ENCODE measurements at places on chromosomes 7 and 10. TPM values are rescaled to one million over a fixed set of nuclear protein-coding genes. Genes with fewer than 3 reads are reported as not detected.

MAPK8 gene
- 56.8 TPM for total RNA-seq

- H3K4me1 ChIP-seq, result no peaks in the 10 kb centered on the region
- no peak overlapping the region for H3K4me3 ChIP-seq
- no peak overlapping the region for H3K27ac ChIP-seq
- no peaks in the 10 kb centered on the region for H3K27me3 ChIP-seq
- DNase-seq, result no peak
- no peaks in the 10 kb centered on the region for H3K36me3 ChIP-seq
Observed at GRCh38 chr7:136051203-136051928, 74.2 kb upstream of the MTPN start.

DNA sequence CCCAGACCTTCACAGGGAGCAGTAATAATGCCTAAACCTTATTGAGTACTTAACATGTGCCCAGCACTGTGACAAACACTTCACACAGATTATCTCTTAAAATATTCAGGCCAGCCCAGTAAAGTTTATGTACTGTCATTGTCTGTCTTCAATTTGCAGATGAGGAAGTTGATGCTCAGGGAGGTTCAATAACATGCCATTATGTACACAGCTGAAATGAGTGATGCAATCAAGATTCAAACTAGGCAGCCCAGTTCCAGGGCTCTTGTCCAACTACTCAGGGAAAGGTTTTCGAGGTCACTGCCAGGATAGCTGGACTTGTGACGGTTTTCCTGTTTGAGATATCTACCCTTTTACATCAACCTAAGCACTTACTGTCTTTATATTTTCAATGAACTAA lies 56.1 kb downstream of the AUTS2 start:
- no peak overlapping the region for H3K27ac ChIP-seq
- no peak for DNase-seq
- H3K4me1 ChIP-seq, result peaks cover 50% of the 10 kb centered on the region
- no peaks in the 10 kb centered on the region for H3K27me3 ChIP-seq
- H3K4me3 ChIP-seq, result no peak overlapping the region

RPEL1 gene
- not detected for total RNA-seq

DNA sequence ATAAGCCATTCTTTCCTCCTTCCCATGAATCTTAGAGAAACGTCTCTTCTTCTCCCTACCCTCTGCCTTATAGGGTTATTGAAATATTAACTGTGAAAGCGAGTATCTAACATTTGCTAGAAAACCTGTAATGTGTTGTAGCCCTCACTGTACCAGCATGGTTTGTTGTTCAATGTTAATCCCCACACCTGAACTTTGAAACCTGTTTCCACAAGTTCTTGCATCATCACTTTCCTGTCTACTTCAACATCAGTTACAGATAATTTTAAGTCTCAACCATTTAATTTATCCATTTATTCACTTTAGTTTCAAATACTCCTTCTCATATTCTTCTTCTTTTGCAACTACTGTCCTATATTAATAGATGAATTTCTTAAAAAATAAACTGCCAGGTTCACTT lies 148.2 kb downstream of the ETV1 start:
- no peak overlapping the region for H3K4me3 ChIP-seq
- DNase-seq, result no peak
- no peaks in the 10 kb centered on the region for H3K27me3 ChIP-seq
- no peaks in the 10 kb centered on the region for H3K4me1 ChIP-seq

USP54 gene
- total RNA-seq, result 29.9 TPM

PI4K2A gene
- 20.1 TPM for total RNA-seq

DNA sequence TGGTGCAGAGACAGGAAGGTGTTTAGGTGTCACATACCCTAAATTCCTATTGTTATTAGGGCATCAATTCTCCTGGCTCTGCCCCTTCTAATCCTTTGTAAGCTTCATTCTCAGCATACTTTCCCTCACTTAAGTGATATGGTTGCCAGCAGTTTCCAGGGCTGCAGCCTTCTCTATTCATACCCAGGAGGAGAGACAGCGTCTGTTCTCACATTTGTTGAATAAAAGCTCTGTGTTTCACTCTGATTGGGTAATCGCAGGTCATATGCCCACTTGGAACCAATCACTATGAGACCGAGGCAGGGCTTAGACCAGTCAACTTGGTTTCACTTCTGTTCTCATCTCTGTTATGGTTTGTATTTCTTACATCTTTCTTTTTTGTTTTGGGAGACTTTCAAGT lies 109.6 kb upstream of the MTPN start:
- peak overlapping the region; percentile 31 for H3K4me3 ChIP-seq
- H3K27ac ChIP-seq, result no peak overlapping the region
- H3K27me3 ChIP-seq, result 0 out of 2 replicates have a peak, but pooled peaks cover 3% of the 10 kb centered on the region
- no peaks in the 10 kb centered on the region for H3K36me3 ChIP-seq

DNA sequence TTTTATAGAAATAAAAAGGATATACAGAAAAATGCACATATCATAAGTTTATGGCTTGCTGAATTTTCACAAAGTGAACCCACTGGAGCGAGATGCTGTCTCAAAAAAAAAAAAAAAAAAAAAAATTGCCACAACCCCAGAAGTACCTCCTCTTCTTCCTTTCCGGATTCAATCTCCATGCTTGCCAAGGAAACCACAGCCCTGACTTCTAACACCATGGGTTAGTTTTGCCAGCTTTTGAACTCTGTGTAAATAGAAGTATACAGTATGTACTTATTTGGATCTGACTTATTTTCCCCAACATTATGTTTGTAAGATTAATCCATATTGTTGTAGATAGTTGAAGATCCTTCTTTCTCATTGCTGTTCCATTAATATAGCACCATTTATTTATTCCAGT lies 40.0 kb downstream of the FANK1 start:
- no peaks in the 10 kb centered on the region for H3K27me3 ChIP-seq
- H3K27ac ChIP-seq, result no peak overlapping the region
- no peaks in the 10 kb centered on the region for H3K4me1 ChIP-seq
- DNase-seq, result no peak
- H3K36me3 ChIP-seq, result no peaks in the 10 kb centered on the region

DNA sequence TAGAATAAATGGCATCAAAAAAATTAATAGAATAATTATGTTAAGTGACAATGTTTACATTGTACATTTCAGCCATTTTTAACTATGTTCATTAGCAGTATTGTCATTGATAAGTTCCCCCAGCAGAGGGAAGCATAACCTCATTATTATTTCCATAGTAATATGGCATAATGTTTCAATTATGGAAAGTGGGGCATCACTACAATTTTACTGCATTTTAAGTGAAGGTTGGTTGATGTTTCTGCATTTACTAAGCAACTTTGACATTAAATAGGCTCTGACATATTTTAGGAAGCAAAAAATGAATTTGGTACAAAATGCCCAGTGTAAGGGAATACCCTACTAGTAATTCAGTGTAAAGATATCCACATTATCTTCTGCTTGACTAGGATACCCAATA lies 218.3 kb downstream of the SEMA3A start:
- no peaks in the 10 kb centered on the region for H3K4me1 ChIP-seq
- H3K27me3 ChIP-seq, result no peaks in the 10 kb centered on the region
- H3K4me3 ChIP-seq, result no peak overlapping the region
- H3K36me3 ChIP-seq, result peaks cover 2% of the 10 kb centered on the region
- peak; percentile 5 for DNase-seq

DNA sequence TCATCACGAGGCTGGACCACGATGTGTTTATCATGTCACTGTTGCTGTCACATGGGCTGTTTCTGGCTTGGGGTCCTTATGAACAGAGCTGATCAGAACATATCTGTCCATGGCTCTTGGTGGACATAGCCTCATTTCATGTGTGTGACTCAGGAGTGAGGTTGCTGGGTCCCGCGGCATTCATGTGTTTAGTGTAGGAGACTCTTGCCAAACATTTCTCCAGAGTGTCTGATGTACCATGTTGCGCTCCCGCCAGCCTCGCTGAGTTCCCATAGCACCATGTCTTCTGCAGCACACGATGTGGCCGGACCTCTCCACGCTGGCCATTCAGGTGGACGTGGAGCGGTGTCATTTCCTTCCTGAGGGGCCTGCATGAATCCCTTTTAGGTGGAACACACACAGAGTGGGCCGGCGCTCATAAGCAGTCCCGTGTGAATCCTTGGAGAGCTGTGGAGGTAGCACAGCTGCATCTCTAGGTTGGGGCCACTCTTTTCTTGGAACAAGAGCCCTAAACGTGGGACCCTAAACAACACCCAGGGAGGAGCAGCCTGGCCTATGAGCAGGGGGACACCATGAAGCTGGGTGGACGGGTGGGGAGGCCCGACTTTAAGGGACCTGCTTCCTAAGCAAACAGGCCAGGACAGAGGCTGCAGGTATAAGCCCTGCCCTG lies 134.6 kb downstream of the LHPP start:
- H3K36me3 ChIP-seq, result no peaks in the 10 kb centered on the region
- H3K4me1 ChIP-seq, result no peaks in the 10 kb centered on the region
- H3K27me3 ChIP-seq, result no peaks in the 10 kb centered on the region
- no peak overlapping the region for H3K4me3 ChIP-seq

GRCh38 chr7:103924184-103924583 lies 65.3 kb downstream of the RELN start:
- no peaks in the 10 kb centered on the region for H3K27me3 ChIP-seq
- no peak for DNase-seq
- H3K27ac ChIP-seq, result no peak overlapping the region
- no peaks in the 10 kb centered on the region for H3K4me1 ChIP-seq
- no peak overlapping the region for H3K4me3 ChIP-seq
- H3K36me3 ChIP-seq, result no peaks in the 10 kb centered on the region

DNA sequence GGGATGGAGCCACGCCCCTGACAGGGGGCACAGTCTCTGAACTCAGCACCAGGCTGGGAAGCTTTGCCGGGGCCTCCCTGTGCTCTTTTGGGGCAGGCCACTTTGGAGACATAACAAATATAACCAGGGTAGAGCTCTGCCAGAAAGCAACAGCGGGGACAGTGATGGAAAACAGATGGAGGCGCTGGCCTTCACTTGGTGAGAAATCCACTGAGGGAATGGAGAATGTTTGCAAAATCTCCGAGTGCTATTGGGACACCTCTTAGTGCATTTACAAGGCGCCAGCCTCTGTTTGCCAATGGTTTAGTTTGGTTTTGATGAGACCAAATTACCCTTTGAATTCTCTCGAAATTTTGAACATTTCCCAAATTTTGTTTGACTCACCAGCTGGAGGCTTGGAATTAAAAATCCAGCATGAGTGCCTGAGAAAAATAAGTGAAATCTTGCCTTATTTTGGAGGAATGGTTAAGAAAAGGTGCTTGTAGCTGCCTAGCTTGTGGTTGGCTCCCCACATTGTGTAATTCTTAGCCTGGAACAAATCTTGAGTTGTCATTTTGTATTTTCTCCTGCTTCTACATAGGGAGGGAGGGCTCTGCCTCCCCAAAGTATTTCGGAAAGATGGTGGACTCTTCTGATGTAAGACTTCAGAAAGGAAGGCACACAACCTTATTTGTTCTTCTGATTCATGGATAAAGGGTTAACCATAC lies 980.5 kb downstream of the LRMDA start:
- H3K4me3 ChIP-seq, result no peak overlapping the region
- H3K27ac ChIP-seq, result no peak overlapping the region
- DNase-seq, result no peak

DNA sequence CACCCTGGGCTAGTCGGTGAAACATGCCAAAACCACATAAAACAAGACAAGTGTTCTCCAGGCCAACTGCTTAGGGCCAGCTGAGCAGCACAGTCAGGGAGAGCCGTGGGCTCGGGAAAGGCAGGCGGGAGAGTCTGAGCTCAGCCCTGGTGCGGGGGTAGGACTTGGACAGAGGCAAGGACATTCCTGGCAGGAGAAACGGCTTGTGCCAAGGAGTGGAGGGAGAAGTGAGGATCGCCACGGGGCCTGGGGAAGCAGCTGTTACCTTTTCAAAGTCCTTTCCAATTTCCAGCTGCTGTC lies 4.2 kb downstream of the ELN start:
- no peaks in the 10 kb centered on the region for H3K27me3 ChIP-seq
- H3K4me1 ChIP-seq, result peaks cover 43% of the 10 kb centered on the region
- peak; percentile 75 for DNase-seq
- H3K4me3 ChIP-seq, result no peak overlapping the region

DNA sequence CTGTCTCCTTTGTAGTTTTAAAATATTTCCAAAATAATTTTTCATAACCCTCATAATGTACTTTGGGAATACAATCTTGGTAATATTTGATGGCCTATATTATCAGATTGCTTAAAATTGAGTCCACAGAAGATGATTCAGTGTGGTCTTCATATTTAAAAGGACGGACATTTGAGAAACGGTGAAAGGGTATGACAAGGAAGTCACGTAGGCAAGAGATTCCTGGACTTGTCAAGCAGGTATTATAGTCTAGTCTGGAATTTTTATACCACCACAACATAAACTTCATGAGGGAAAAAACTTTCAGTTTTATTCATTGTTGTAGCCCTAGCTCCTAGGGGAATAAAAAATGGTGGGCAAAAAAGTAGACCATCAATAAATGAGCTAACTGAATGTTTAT lies 82.3 kb downstream of the KMT2E start:
- no peak overlapping the region for H3K27ac ChIP-seq
- H3K27me3 ChIP-seq, result no peaks in the 10 kb centered on the region
- H3K4me3 ChIP-seq, result no peak overlapping the region

DNA sequence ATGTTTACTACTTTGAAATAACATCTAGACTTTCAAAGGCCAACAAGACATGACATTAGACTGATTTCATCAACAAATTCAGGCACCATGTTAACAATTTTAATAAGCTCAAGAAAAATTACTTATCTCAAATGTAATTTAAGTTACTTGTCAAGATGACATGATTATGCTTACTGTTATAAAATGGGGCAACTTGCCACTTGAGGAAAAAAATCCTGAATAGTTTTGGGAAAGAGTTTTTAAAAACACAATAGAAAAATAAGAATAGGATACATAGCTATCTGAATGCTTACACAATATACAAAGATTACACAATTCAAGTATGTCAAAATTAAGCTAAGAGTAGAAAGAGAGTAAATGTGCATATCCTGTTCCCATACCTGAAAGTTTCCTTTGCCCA lies 85.4 kb downstream of the RNF32 start:
- no peak overlapping the region for H3K27ac ChIP-seq
- no peak overlapping the region for H3K4me3 ChIP-seq
- no peak for DNase-seq
- no peaks in the 10 kb centered on the region for H3K27me3 ChIP-seq
- H3K36me3 ChIP-seq, result no peaks in the 10 kb centered on the region
- peaks cover 8% of the 10 kb centered on the region for H3K4me1 ChIP-seq

DNA sequence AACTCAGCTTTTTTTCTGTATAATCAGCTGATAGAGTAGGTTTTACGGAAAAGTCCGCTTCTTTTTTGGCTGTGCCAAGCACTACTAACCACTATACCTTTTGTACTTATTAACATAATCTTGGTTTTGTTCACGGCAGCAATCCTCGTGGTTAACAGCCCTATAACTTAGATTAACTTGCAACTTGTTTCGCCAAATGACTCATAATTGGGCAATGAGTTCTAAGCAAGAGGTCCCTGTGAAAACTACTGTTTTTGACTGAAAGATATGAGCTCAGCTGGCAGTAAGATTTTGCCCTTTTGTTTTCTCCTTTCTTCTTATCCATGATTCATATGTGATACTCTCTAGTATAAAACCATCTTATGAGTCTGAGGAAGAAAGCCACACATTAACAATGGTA lies 345.0 kb upstream of the PCDH15 start:
- H3K36me3 ChIP-seq, result no peaks in the 10 kb centered on the region
- H3K4me1 ChIP-seq, result no peaks in the 10 kb centered on the region
- no peak overlapping the region for H3K4me3 ChIP-seq
- H3K27ac ChIP-seq, result no peak overlapping the region
- peak; percentile 4 for DNase-seq
